ENCODE measurements at places on chromosomes 12 and 14. TPM values are rescaled to one million over a fixed set of nuclear protein-coding genes. Genes with fewer than 3 reads are reported as not detected.

DNA sequence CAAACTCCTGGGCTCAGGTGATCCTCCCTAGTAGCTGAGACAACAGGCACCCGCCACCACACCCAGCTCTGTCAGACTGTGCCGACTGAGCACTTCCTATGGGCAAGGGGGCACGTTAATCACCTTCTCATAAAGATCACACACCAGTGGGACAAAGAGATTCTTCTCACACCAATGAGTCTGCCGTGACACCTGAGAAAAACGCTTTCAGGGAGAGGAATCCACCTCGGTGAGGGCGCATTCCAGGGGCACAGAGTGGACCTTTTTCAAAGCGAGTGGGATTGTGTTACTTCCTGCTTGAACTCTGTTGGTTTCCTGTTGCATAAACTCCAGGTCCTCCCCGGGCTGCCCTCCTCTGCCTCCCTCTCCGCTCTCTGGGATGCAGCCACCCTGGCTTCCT is 17.5 kb upstream of the SCARB1 start:
- no peak for DNase-seq
- H3K4me3 ChIP-seq: no peak overlapping the region
- H3K4me1 ChIP-seq: peaks cover 12% of the 10 kb centered on the region
- H3K27me3 ChIP-seq: peaks cover 2% of the 10 kb centered on the region

GRCh38 chr14:51574009-51574408 is 77.7 kb upstream of the FRMD6 start:
- H3K4me3 ChIP-seq: no peak overlapping the region
- DNase-seq: no peak
- H3K36me3 ChIP-seq: no peaks in the 10 kb centered on the region
- no peak overlapping the region for H3K27ac ChIP-seq

DNA sequence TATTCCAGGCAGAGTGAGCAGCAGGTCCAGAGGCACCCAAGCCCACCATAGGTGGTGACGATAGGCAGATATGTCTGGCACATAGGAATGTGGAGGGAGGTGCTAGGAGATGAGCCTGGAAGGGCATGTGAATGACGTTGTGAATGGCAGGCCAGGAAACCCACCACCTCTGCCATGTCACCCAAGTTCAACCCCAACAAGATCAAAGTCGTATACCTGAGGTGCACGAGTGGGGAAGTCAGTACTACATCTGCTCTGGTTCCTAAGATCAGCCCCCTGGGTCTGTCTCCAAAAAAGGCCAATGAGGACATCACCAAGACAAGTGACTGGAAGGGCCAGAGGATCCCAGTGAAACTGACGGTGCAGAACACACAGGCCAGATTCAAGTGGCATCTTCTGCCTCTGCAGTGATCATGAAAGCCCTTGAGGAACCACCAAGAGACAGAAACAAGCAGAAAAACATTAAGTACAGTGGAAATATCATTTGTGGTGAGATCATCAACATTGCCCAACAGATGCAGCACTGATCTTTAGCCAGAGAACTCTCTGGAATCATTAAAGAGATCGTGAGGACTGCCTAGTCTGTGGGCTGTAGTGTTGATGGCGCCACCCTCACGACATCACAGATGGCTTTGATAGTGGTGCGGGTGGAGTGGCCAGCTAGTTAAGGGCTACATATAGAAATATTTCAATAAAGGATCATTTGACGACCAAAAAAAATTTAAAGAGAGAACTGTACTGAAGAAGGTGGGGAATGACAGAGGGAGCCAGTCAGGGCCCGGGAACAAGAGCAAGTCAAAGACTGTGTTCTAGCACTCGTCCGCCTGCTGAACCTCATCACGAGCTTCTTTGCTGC is 99.7 kb downstream of the ZFP36L1 start:
- H3K4me3 ChIP-seq: no peak overlapping the region
- peaks cover 14% of the 10 kb centered on the region for H3K4me1 ChIP-seq
- DNase-seq: no peak
- no peak overlapping the region for H3K27ac ChIP-seq

DNA sequence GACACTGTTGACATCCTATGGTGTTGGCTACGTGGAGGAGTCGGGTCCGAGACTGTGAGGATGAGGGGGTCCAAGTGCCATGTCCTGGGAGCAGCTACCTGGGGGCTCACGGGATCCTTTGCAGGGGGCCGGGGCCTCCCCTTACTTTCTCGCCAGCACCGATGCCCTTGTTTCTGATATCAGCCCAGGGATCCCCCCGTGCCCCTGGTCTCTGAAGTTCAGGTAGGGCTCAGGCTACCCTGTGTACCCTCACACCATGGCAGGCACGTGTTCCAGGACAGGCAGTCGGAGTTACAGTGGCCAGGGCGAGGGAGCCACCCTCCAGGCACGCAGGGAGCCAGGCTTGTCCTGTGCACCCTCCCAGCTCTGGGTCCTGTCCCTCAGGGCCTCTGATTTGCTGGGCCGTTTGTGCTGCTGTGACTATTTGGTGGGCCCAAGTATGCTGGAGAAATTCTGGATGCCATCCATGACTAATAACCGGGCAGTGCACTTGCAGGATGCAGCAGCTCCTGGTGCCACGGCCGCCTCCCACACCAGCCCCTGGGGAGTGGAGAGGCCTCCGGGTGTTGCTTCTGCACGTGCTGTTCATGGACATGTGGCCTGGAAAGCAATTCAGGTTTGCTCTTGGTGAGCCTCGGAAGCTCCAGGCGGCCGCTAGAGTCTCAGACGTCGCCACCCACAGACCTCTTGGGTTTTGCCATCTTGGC is 93.1 kb upstream of the SFSWAP start:
- no peaks in the 10 kb centered on the region for H3K4me1 ChIP-seq
- DNase-seq: no peak

- H3K27ac ChIP-seq: no peak overlapping the region
- no peaks in the 10 kb centered on the region for H3K4me1 ChIP-seq
- H3K4me3 ChIP-seq: no peak overlapping the region
- no peak for DNase-seq
- peaks cover 34% of the 10 kb centered on the region for H3K27me3 ChIP-seq
Measured at GRCh38 chr12:104025771-104026170, 24.2 kb downstream of the GLT8D2 start.

- DNase-seq: no peak
- H3K4me1 ChIP-seq: no peaks in the 10 kb centered on the region
- no peak overlapping the region for H3K27ac ChIP-seq
- no peaks in the 10 kb centered on the region for H3K36me3 ChIP-seq
- no peaks in the 10 kb centered on the region for H3K27me3 ChIP-seq
Measured at GRCh38 chr12:38159092-38159551, 157.5 kb upstream of the ALG10B start.

DNA sequence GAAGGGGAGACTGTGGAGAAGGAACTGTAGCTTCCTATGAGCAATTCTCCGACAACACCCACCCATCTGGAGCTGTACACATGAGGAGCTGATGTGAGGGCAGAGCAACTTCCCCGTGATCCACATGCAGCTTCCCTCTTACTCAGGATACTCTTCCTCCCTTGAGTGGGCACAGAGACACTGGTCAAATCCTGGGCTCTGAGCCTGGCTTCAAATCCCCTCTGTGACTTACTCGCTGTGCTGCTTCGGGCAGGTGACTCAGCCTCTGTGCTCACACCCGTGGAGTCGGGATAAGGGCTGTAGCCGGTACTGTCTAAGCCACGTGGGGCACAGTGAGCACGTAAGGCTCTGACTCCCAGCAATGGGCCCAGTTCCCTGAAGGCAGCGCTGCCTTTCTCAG is 31.1 kb downstream of the ZFYVE21 start:
- H3K4me3 ChIP-seq: no peak overlapping the region
- peaks cover 25% of the 10 kb centered on the region for H3K4me1 ChIP-seq
- H3K27ac ChIP-seq: no peak overlapping the region
- H3K27me3 ChIP-seq: no peaks in the 10 kb centered on the region

DNA sequence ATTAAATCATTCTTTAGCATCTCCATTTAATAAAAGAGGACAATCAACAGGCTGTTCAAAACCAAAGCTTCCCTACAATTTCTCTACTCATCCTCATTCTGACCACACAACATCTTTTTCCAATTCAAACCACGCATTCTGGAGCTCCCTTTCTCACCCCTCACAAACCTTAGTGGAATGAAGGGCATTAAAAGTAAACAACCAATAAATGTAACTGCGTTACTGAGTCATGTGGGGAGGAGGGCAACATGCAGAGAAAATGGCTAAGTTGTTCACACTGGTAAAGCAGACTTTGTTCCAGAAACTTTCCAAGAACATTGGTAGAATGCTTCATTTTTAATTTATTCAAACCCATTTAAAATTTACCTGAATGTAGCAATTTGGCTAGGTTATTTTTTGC is 19.6 kb downstream of the SOX5 start:
- H3K36me3 ChIP-seq: no peaks in the 10 kb centered on the region
- H3K27ac ChIP-seq: no peak overlapping the region
- no peaks in the 10 kb centered on the region for H3K27me3 ChIP-seq
- H3K4me1 ChIP-seq: no peaks in the 10 kb centered on the region
- no peak overlapping the region for H3K4me3 ChIP-seq

DNA sequence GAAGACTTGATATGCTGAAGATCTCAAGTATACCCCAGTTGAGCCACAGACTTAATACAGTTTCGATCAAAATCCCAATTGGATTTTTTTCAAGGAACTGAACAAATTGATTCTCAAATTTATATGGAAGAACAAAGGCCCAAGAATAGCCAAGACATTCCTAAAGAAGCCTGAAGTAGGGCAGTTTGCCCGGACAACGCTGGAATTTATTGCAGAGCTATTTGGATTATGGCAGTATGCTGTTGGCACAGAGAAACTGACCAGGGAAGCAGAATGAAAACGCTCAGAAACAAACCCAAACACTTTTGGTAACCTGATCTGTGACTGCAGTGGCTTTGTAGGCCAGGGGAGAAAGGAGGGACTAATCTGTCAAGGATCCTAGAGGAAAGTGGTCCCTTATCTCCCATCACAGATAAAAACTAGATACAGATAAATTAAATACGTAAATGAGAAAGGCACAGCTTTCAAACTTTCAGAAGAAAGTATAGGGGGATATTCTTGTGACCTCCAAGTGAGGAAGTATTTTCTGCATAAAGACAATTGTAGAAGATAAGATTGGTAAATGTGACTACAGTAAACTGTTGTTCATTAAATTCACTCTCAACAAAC is 35.9 kb upstream of the GSC start:
- no peak overlapping the region for H3K4me3 ChIP-seq
- H3K4me1 ChIP-seq: no peaks in the 10 kb centered on the region
- DNase-seq: no peak
- H3K27me3 ChIP-seq: peaks cover 8% of the 10 kb centered on the region
- H3K36me3 ChIP-seq: no peaks in the 10 kb centered on the region

GRCh38 chr14:96690713-96691383 is 106.3 kb upstream of the VRK1 start:
- no peak overlapping the region for H3K27ac ChIP-seq
- no peak overlapping the region for H3K4me3 ChIP-seq
- H3K27me3 ChIP-seq: peaks cover 6% of the 10 kb centered on the region
- H3K4me1 ChIP-seq: no peaks in the 10 kb centered on the region

DNA sequence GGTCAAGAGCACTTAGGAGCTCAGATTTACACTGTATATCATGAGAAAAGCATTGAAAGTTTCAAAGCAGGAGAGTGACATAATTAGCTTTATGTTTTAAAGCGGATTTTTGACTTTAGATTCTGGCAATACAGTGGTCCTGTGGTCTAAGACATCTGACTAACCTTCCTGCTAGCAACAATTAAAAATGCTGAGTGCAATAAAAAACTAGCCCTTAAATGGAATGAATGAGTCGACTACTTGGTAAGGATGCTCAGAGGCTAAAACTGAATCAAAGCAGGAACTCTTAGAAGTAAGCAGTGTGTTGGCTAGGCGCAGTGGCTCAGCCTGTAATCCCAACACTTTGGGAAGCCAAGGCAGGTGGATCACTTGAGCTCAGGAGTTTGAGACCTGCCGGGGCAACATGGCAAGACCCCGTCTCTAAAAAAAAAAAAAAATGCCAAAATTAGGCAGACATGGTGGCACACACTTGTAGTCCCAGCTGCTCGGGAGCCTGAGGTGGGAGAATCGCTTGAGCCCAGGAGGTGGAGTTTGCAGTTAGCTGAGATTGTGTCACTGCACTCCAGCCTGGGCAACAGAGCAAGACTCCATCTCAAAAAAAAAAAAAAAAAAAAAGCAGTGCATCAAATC is 18.9 kb downstream of the BICD1 start:
- H3K4me3 ChIP-seq: no peak overlapping the region
- no peak overlapping the region for H3K27ac ChIP-seq
- H3K4me1 ChIP-seq: peaks cover 4% of the 10 kb centered on the region
- H3K36me3 ChIP-seq: no peaks in the 10 kb centered on the region
- H3K27me3 ChIP-seq: no peaks in the 10 kb centered on the region

DNA sequence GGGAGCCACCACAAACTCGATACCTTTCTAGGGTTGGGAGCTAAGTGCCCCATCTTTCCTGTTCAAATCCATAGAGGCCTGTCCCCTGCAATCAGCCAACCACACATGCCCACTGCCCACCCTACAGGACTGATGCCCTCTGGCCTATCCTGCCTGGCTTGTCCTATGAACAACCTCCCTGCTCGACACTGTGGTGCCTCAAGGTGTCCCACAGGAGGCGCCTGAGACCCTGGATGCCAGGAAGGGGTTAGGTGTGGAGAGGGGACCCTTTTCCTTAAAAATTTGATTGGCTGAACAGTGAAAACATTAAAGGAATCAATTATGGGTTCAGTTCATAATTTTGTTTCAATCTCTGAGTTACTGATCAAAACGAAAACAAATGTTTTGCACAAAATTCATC is 97.3 kb upstream of the FZD10 start:
- no peaks in the 10 kb centered on the region for H3K36me3 ChIP-seq
- DNase-seq: no peak
- H3K4me3 ChIP-seq: no peak overlapping the region
- H3K27me3 ChIP-seq: no peaks in the 10 kb centered on the region
- H3K4me1 ChIP-seq: no peaks in the 10 kb centered on the region
- H3K27ac ChIP-seq: no peak overlapping the region

Gene INSM2
- total RNA-seq: not detected

Gene ABCC9
- total RNA-seq: not detected

Gene OR6C65
- not detected for total RNA-seq

Gene SMCO3
- total RNA-seq: not detected

Gene SMCO2
- 0.61 TPM for total RNA-seq

Gene SIX4
- total RNA-seq: not detected

Gene IGF1
- total RNA-seq: 0.52 TPM

Gene LMNTD1
- not detected for total RNA-seq

Gene CYP46A1
- not detected for total RNA-seq

Gene CD4
- total RNA-seq: 1.6 TPM

Gene SLC6A12
- not detected for total RNA-seq

Gene PAN2
- total RNA-seq: 63.7 TPM

Gene LRFN5
- total RNA-seq: not detected

Gene SPX
- not detected for total RNA-seq

Gene GLS2
- 0.70 TPM for total RNA-seq

Gene EML5
- 1.7 TPM for total RNA-seq
